OCI-M1 (cell line): ENCODE measurements at places on chromosomes 12 and 14.

DNA sequence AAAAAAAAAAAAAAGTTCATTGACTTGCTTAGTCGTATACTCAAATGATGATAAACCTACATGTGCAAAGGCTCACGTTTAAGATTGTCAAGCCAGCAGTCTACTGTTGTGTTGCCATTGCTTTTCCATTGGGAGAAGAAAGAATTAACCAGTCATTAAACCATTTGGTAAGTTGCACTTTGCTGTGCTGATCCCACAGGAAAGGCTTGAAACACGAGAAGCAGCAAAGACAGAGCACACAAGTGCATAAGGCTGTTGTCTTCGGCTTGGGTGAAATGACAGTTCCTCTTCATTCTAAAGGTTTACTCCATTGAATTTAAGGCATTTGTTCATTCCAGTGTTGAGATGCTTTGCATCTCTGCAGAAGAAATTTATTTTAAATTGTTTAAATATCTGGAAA, 50.1 kb downstream of the ZC3H14 start:
- DNase-seq: no peak

- no peak for DNase-seq
Measured at GRCh38 chr12:128929057-128929456, 75.8 kb downstream of the GLT1D1 start.

GRCh38 chr14:49194067-49194466, 392.1 kb downstream of the RPS29 start:
- DNase-seq: no peak

GRCh38 chr12:7016958-7017571, 1.2 kb downstream of the LPCAT3 start:
- DNase-seq: peak; percentile 79

DNA sequence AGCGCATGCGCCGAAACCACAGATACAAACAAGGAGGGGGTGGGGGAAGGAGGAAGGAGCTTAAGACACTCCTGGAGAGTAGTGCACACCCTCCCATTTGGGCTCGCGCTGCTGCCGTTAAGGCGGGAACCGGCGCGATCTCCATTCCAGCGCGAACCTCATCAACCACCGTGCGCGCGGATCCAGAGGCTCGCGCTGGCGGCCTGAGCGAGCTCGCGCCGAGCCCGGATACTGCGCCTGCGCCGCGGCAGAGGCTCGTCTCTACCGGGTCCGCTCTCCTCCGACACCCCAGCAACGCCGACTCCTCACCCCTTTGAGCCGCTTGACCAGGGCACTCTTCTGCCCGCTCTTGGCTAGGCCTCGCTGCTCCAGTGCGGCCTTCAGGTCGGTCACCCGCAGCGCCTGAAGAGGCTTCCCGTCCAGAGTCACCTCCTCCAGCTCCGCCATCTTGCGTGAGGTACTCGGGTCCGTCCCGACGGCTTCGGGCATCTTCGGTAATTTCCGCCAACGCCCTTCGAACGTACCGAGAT, at the start of gene ACIN1:
Gene ACIN1 (minus strand): TSS at position 471 of the 530 bp plus-strand sequence. CDS start 24 bp downstream, at position 447.
- DNase-seq: no peak

DNA sequence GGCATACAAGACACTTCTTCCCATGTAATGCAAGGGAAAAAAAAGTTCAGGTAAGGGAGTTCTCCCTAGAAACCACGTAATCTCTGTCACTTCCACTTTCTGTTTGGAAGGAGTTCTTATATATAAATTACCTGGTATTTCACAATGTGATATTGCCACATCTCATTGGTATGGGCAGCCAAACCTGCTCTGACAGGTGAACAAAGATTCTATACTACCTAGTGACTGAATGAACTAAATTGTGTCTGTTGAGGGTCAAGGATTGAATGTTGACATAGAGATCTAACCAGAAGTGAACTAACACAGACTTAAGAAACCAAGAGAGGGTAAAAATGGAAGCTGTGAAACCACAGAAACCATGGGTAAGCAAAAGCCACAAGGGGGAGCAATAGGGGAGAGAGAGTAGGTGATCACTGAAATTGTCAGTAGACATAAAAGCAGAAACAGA, 161.3 kb downstream of the RPL10L start:
- peak; percentile 82 for DNase-seq

- no peak for DNase-seq
Measured at GRCh38 chr12:94670898-94671297, 20.5 kb upstream of the TMCC3 start.

DNA sequence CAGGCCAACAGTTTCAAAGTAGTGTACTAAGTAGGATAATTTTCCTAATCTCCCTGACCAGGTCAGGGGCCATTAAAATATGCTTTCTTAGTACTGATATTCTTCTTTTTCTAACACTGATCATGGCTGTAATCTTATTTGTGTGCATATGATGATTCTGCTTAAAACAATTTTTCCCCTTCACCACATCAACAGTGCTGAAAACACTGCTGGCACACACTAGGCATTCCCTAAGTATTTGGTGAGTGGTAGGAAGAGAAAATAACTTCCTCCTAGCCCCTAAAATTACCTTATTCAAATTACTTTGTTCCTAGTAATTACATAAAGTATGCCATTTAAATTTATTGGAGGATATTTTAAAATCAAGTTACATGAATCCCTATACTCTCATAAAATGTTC, 49.9 kb upstream of the BBS10 start:
- DNase-seq: no peak

GRCh38 chr12:75564398-75564797, 53.0 kb upstream of the KRR1 start:
- no peak for DNase-seq

DNA sequence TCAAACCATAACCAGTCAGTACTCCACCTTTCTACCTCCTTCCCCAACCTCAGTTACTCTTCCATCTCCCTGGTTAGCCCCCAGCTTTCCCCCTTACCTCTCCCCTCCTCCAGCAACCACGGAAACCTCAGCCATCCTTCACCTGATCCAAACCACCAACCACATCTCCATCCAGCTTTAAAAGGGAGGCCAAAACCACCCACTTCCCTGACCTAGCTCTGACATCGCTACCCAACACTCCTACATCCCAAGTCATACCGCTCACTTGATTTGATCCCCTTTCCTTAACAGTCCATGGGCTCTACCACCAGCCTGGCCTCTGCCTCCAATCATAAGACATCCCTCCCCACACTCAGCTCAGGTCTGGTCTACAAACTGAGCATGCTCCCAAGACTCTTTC, 1.5 kb downstream of the RAB35 start:
- no peak for DNase-seq

GRCh38 chr12:44403185-44403584, 472.9 kb downstream of the NELL2 start:
- peak; percentile 64 for DNase-seq

DNA sequence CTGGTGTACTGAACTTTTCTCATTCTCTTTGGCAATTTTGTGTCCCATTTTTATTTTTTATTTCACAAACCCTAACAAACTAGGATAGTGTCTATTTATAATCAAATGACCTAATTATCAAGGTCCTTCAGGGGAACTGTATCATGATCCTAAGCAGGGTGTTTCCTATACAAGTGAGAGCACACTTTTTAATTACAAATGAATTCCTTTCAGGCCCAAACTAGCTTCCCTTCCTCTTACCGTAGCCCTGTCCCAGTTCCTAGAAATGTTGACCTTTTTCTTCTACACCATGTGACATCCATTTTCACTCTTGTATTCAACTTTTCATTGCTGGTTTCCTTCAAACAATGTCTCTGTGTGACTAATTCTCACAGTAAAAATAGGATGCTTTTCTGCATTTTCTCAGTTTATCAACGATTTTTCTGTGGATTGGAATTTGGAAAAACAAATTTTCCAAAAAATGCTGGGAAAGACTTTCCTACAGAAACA, 411.4 kb downstream of the CCDC91 start:
- DNase-seq: peak; percentile 76

GRCh38 chr14:68951800-68952530, 27.1 kb downstream of the ACTN1 start:
- DNase-seq: no peak

- DNase-seq: peak; percentile 93
Measured at GRCh38 chr12:4269279-4269991, 4.1 kb upstream of the CCND2 start.

DNA sequence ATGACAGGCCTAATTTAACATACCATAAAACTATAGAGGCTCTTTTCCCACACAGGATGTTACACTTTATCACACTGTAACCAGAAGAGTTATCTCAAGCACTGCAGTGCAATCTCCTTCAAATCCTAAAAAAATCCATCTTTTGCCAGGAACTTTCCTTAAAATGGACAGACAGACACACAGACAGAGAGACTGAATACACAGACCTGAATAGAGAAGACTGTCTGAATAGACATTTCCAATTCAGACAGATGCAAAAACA, 6.5 kb downstream of the CORO1C start:
- DNase-seq: no peak

- no peak for DNase-seq
Measured at GRCh38 chr14:94025720-94026119, 420 bp upstream of the OTUB2 start.

- DNase-seq: no peak
Measured at GRCh38 chr12:112869091-112869490, 37.7 kb upstream of the OAS1 start.

DNA sequence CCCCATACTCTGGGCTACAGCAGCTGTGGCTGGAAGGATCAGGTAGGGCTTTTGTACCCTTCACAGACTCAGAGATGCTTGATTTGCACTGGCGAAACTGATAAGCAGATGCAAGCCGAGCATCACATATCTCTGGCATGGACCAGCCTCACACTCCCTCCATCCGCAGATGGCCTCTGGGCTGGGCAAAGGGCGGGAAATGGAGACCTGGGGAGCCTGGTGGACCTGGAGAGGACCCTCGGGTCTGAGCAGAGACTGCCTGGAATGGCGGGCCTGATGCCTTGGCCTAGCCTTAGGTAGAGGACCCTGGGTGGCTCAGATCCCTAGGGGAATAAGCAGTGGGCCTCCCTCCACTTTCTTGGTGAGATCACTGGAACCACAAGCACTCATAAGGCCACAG, 53.2 kb downstream of the GALNT16 start:
- DNase-seq: no peak

- DNase-seq: no peak
Measured at GRCh38 chr12:25469368-25469767, 83.7 kb downstream of the LMNTD1 start.

DNA sequence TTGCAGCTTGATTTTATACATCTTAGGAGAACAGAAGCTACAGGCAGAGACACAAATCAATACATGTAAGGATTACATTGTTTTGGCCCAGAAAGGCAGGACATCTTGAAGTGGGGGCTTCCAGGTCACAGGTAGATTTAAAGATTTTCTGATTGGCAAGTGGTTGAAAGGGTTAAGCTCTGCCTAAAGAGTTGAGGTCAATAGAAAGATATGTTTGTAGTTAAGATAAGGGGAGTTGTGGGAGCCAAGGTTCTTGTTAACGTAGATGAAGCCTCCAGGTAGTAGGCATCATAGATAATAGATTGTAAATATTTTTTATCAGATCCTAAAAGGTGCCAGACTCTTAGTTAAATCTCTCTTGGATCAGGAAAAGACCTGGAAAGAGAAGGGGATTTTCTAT, 5.5 kb upstream of the DHRS2 start:
- no peak for DNase-seq

- no peak for DNase-seq
Measured at GRCh38 chr12:103728323-103728722, 112.7 kb downstream of the NT5DC3 start.

DNA sequence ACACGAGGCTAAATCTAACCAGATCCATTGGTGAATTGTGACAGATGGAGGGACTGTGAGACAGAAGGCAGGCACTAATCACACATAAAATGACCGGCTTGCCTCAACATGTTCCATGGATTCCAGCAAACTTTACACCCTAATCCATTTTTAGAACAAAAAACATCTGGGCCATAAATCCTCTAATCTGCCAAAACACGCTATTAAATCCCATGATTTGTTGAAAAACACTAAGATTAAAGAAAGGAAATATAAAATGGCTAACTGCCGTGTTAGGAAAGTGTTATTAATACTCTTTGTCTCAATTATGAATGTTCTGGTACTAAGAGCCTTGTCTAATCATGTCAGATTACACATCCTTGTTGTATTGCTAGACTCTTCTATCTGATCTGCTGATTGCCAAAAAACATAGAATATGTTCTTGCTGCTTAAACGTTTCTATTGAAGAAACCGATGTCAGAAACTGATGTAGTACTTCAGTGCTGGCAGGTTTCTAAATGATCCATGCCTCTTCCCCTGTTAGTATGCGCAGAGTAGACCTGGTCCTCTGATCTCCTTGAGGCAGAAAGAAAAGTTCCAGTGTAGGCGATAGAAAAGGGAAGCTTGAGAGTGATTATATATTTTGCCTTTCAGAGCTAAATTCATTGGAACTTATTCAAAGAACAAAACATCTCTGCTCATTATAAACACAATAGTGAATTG, 384.9 kb downstream of the SOX5 start:
- no peak for DNase-seq

- DNase-seq: no peak
Measured at GRCh38 chr14:96710060-96710666, 87.0 kb upstream of the VRK1 start.

- no peak for DNase-seq
Measured at GRCh38 chr14:49487238-49487637, 98.9 kb downstream of the RPS29 start.

- DNase-seq: no peak
Measured at GRCh38 chr14:102275866-102276265, 29.1 kb downstream of the MOK start.

- no peak for DNase-seq
Measured at GRCh38 chr12:1174659-1175058, 183.6 kb downstream of the ERC1 start.

DNA sequence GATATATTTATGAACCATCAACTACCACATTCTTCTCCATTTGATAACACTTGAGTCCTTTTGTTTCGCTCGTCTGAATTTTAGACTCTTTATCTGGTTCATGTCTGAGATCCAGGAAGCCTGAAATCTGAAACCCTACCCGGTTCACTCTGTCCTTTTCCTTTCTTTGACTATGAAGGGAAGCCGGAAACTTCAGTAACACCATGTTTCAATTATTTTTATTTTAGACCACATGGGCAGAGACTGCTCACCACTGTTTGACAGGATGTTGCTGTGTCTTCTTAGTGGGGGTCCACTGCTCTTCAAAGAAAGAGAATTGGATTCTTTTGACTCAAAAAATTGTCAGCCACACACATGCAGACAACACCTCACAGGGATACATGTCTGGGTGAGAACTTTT, 331.9 kb upstream of the FLRT2 start:
- no peak for DNase-seq

DNA sequence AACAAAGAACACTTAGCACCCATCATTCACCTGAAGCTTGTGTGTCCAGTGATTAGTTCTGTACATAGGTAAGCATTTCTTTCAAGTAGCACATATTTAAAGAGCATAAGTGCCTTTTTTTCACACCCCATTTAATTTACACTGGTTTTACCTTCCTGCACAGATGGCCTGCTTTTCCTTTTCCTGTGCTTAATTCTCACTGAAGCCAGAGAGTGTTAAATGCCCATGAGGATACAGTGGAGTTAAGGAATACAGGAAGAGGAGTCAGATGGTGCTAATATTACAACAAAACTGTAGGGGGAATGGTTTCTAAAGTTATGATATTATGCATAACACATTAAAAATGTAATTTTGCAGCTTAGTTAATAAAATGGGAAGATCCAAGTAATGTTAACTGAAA, 31.0 kb upstream of the SLC38A1 start:
- no peak for DNase-seq

GRCh38 chr14:100419856-100420255, 96.7 kb downstream of the SLC25A47 start:
- no peak for DNase-seq
